Activated CD4-positive, alpha-beta T cell treated with anti-CD3 and anti-CD28 coated beads, Interleukin-2, amount 10 ng/mL, durations not matched to agents 7 days and 5 days (primary cell): ENCODE measurements at places on chromosomes 2 and 18.

GRCh38 chr18:69383186-69383585, 17.5 kb upstream of the DOK6 start:
- no peak overlapping the region for H3K27ac ChIP-seq
- no peak for DNase-seq
- H3K4me1 ChIP-seq = no peaks in the 10 kb centered on the region
- H3K4me3 ChIP-seq = no peak overlapping the region
- H3K27me3 ChIP-seq = no peaks in the 10 kb centered on the region

GRCh38 chr2:101026923-101027469, 24.9 kb downstream of the RPL31 start:
- H3K27me3 ChIP-seq = no peaks in the 10 kb centered on the region
- H3K4me1 ChIP-seq = no peaks in the 10 kb centered on the region
- no peak overlapping the region for H3K4me3 ChIP-seq
- no peak for DNase-seq
- H3K36me3 ChIP-seq = peaks cover 4% of the 10 kb centered on the region
- H3K27ac ChIP-seq = no peak overlapping the region

DNA sequence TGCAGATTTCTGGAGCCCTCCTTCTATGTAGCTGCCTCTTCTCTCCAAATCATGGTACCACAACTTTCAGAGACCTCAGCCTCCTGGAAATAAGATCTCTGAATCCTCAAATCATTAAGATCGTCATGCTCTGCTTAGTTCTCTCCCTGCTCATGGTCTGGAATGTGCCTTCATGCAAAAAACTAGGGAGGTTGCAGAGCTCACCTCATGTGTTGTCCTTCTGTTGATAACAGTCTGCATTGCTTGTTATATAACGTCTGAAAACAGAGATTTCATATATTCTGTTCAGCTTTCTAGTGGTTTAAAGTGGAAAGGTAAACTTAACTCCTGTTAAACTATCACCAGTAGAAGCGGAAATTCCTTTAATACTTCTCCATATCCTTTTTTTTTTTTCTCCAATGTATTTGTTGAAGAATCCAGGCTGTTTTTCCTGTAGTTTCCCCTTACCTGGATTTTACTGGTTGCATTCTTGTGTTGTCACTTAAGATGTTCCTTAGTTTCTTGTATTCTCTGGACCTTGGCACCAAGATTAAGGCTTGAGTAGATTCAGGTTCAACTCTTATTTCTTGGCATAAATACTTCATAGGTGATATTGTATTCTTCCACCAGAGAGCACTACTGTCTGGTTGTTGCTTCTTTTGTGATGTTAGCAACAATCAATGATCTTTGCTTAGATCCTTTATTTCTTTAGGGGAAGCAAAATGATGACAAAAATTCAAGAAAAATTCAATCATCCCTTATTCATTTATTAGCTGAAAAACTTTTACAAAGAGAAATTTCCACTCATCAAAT, 211.3 kb downstream of the LOXHD1 start:
- H3K27ac ChIP-seq = no peak overlapping the region
- H3K4me3 ChIP-seq = no peak overlapping the region
- DNase-seq = no peak
- H3K36me3 ChIP-seq = no peaks in the 10 kb centered on the region

DNA sequence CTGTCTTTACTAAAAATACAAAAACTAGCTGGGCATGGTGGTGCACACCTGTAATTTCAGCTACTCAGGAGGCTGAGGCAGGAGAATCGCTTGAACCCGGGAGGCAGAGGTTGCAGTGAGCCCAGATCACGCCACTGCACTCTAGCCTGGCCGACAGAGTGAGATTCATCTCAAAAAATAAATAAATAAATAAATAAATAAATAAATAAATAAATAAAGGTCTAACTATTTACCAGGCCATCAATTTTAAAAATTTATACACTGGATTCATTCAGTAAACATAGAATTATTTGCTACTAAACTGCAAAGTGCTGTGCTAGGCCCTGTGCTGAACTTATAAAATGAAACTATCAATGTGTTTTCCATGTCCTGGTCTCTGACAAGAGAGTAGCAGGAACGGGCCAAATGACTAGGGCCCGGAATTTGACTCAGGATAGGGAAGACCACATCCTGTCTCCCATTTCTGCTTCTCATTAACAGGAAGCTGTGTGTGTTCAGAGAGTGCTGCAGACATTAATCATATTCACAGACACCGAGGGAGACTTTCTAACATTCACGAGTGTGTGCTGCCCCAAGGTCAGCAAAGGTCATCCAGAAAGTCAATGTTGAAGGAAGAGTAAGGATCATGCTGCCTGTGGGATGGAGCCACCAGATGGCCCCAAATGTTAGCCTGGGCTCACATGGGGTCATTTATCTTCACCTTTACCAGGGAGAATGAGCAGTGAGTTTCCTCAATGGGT, 95.8 kb downstream of the SPP2 start:
- peaks cover 7% of the 10 kb centered on the region for H3K36me3 ChIP-seq
- H3K27ac ChIP-seq = peak overlapping the region; percentile 74
- H3K4me3 ChIP-seq = peak overlapping the region; percentile 35
- no peak for DNase-seq
- H3K27me3 ChIP-seq = no peaks in the 10 kb centered on the region

DNA sequence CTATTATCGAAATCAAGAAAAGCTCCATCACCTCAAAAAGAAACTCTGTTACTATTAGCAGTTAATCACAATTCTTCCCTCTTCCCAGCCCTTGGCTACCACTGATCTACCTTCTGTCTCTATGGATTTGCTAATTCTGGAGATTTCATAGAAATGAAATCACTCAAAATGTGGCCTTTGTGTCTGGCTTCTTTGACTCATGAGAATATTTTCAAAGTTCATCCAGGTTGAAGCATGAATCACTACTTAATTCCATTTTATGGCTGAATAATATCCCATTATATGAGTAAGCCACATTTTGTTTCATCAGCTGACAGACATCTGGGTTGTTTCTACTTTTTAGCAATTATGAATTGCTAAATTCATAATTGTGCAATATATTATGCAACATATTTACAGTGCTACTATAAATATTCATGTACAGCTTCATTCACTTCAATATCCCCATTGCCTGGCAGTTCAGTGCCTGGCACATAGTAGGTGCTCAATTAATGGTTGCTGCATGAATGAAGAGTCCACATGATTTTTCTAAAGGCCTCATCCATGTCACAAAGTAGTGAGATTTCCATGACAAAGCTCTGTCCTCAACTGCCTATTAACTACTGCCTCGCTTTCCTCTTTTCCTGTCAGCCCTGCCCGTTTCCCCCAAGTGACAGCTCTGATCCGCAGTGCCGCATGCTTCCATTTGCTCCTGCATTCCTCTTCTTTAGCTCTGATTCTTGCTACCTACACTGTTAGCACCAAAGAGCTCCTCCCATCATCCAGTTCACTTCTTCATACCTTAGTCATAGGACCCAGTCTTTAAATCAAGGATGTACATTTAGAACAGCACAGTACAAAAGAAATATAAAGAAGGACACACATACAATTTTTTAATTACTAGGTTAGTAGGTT, 32.8 kb downstream of the CCDC93 start:
- H3K27ac ChIP-seq = no peak overlapping the region
- peaks cover 31% of the 10 kb centered on the region for H3K36me3 ChIP-seq
- no peaks in the 10 kb centered on the region for H3K4me1 ChIP-seq
- no peak overlapping the region for H3K4me3 ChIP-seq

DNA sequence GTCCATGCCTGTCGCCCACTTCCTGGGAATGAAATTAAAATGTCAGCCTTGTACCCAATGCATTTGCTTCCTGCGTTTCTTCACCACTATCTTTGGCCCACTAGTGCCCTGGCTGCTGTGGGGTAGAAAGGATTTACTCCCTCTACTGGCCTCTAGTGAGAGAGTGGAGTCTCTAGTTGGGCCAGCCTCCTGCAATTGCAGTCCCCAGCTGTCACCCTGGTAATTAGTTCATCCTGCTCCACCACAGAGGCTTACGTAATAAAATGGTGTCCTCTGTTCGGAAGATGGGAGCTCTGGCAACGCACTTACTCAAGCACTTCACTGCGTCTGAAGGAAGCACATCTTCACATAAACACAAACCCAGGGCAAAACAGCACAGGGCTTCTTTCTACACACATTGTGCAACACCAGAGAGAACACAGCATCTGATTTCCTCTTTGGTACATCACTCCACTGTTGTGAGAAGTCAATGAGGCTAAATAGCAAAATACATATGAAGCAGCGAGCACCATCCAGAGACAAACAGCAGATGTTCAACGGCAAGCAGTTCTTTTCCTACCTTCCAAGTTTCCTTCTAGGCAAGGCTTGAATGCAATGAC, 274.6 kb downstream of the LRATD1 start:
- H3K4me3 ChIP-seq = no peak overlapping the region
- no peak for DNase-seq
- H3K36me3 ChIP-seq = no peaks in the 10 kb centered on the region

DNA sequence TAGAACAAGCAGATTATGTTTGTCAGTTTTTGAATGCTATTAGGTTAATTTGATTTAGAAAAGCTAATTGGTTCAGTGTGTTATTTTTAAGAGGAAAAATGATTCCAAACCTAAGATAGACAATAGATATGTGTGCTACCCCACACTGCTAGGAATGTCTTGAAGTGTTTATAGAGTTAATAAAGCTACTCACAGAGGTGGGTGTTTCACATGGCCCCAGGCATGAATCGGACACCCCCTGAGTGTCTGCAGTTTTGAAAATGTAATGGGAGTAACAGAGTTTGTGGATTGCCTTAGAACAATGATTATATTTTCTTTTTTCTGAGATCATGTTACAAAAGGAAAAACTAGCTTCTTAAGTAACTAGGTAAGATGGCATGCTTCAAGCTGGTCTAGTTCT, 348.3 kb downstream of the ADCYAP1 start:
- no peaks in the 10 kb centered on the region for H3K36me3 ChIP-seq
- no peaks in the 10 kb centered on the region for H3K4me1 ChIP-seq
- no peaks in the 10 kb centered on the region for H3K27me3 ChIP-seq

- H3K4me3 ChIP-seq = peak overlapping the region; percentile 0
- H3K27me3 ChIP-seq = peaks cover 2% of the 10 kb centered on the region
- DNase-seq = peak; percentile 21
- H3K36me3 ChIP-seq = no peaks in the 10 kb centered on the region
- H3K27ac ChIP-seq = peak overlapping the region; percentile 34
These were observed 24.8 kb downstream of the RAB27B start for GRCh38 chr18:54852780-54853675.

DNA sequence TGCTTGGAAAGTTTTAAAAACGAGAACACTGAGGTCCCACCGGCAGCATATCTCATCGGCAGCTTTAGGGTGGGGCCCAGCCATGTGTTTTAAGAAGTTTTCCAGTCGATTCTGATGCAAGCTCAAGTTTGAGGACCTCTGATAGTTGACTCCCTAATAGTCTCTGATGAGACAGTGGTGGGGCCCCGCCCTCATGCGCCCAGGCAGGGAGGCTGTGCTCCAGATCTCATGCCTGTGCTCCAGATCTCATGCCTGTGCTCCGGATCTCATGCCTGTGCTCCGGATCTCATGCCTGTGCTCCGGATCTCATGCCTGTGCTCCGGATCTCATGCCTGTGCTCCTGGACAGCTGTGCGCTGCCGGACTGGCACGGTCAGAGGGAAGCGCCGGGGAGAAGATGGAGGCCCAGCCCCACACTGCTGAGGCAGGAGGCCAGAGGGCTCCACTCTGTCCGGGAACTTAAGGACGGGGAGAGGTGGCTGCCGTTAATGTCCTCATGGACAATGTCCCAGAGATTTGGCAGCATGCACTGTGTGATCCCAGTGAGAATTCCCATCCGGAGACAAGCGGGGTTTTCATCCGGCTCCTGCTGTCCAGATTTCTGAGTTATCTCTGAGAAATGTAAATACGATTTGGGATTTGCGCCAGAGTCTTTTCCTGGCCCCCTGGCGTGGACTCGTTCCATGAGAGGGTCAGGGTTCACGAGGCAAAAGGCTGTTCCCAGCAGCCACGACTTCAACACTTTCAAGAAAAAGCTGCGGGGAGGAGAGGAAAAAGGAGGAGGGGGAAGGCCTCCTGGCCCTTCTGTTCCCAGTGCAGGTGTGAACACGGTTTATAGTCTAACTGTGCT, 9.4 kb upstream of the COLEC11 start:
- no peaks in the 10 kb centered on the region for H3K27me3 ChIP-seq
- no peak overlapping the region for H3K4me3 ChIP-seq
- no peak for DNase-seq
- peaks cover 20% of the 10 kb centered on the region for H3K36me3 ChIP-seq
- no peak overlapping the region for H3K27ac ChIP-seq

DNA sequence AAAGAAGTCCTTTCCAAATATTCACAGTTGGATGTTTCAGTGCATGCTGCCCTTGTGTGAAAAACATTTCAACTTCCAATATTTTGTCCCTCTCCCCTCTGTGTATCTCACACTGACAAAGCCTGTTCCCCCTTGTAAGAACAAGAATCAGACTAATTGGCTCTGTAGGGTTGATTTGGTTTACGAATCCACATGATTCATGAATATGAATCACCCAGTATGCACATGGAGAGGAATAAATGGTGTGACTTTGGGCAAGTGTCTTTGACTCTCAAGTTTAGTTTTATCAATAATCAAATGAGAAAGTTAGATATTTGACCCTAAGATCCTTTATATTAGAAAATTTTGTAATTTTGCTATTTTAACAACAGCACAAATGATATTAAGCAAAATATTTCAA, 9.3 kb upstream of the CDH20 start:
- no peaks in the 10 kb centered on the region for H3K27me3 ChIP-seq
- no peak overlapping the region for H3K27ac ChIP-seq
- no peaks in the 10 kb centered on the region for H3K4me1 ChIP-seq
- H3K36me3 ChIP-seq = no peaks in the 10 kb centered on the region
- no peak overlapping the region for H3K4me3 ChIP-seq

DNA sequence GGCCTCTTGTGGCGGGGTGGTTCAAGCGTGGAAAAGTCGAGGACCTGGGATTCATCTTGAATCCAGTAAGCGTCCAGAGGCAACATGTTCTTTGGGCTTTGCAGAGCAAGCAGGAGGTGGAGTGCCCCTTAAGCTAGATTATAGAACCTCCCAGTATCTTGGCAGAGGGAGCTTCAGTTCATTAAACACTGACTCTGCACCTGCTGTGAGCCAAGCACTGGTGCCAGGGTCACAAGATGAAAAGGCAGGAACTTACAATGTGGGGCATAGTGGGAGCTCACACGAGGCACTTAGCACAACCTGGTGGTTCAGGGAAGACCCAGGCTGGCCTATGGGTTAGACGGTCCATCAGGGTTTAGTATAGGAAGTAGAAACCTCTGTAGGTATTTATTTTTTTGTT, 7.4 kb upstream of the FZD5 start:
- H3K36me3 ChIP-seq = no peaks in the 10 kb centered on the region
- no peak for DNase-seq
- H3K27me3 ChIP-seq = peaks cover 8% of the 10 kb centered on the region

DNA sequence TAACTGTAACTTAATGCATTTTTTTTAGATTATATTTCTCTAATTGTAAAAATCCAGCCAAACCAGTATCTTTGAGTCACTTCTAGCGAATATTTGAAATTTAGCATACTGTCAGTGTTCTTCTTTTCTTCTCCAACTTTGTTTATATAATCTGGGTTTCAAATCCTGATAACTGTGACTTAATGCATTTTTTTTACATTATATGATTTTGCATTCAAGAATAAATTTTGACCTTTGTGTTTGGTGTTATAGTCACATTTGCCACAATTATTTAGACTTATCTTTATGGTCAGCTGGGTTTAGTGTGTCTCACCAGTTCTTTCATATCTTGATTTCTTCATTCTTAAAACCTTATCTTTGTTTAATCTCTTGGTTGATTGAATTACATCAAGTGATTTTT, 345.7 kb downstream of the SLC4A3 start:
- no peak overlapping the region for H3K4me3 ChIP-seq
- H3K27ac ChIP-seq = no peak overlapping the region
- H3K27me3 ChIP-seq = no peaks in the 10 kb centered on the region
- no peak for DNase-seq
- no peaks in the 10 kb centered on the region for H3K36me3 ChIP-seq
